ENCODE measurements at places on chromosomes 6 and 20.

- no peak for DNase-seq
Measured at GRCh38 chr6:15001326-15001910, 244.5 kb upstream of the JARID2 start.

DNA sequence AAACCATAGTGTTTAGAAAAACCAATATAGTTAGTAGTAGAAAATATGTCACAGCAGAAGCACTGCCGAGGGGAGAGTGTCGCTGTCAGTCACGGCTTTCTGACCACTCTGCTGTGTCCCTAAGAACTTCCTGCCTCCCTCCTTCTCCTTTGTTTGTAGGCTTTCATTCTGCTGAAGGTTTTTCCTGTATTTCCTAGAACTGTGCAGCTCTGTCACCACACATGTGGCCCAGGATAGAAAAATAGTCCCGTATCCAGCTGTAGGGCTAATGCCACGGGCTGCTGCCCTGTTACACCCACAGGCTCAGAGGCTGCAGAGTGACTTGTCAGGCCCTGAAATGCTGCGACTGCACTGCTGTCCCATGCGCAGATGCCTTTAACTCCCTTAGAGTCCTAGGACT is 52.6 kb upstream of the SYNJ2 start:
- DNase-seq = no peak

GRCh38 chr6:80020381-80021120 is 16.1 kb downstream of the TTK start:
- DNase-seq = no peak

GRCh38 chr6:121442576-121442975 is 7.1 kb downstream of the GJA1 start:
- no peak for DNase-seq

- DNase-seq = no peak
Measured at GRCh38 chr6:118565311-118565960, 17.3 kb downstream of the PLN start.

- DNase-seq = no peak
Measured at GRCh38 chr20:10922941-10923340, 249.1 kb upstream of the JAG1 start.

- DNase-seq = no peak
Measured at GRCh38 chr20:16158976-16159286, 414.3 kb downstream of the KIF16B start.

GRCh38 chr6:92459606-92460005 is 959.8 kb downstream of the EPHA7 start:
- no peak for DNase-seq

DNA sequence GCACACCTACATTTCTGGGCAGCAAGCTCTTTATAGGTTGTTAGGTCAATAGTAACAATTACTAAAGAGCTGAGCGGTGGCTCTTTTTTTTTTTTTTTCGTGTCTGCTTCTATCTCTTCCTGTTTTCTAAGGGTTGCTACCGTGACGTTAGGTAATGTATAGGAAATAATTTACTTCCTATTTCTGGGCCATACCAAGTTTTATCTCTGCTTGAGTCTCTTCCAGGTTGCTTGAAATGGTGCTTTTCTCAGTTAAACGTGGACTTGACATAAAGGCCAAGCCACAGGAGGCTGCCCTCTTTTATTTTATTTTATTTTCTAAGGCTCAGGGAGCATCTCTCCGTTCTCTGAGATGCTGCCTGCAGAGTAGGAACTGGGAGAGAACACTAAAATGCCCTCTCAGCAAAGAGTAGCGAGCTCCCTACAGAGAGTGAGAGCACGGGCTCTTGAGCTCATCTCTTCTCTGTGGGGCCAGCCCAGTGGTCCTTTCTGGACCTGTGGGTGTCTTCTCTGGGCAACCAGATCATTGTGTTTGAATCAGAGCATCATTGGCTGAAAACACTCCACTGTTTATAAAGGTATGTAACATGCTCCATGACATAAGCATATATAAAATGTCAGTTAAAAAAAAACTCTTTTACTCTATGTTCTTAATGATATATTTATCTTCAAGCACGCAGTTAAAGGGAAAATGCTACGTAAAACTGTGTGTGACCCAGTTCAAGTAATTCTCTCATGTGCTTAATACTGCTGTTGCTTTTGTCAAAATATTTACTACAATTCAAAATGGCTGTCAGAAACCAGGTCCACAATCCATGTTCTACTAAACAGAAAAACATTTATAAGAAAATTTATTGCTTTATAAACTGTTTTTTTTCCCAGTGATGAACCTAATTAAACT is at the start of gene ZNF831:
Gene ZNF831, plus strand, starts transcription at position 191 of the 900 bp plus-strand sequence. CDS start 27,199 bp downstream, outside the sequence.
- peak; percentile 26 for DNase-seq

DNA sequence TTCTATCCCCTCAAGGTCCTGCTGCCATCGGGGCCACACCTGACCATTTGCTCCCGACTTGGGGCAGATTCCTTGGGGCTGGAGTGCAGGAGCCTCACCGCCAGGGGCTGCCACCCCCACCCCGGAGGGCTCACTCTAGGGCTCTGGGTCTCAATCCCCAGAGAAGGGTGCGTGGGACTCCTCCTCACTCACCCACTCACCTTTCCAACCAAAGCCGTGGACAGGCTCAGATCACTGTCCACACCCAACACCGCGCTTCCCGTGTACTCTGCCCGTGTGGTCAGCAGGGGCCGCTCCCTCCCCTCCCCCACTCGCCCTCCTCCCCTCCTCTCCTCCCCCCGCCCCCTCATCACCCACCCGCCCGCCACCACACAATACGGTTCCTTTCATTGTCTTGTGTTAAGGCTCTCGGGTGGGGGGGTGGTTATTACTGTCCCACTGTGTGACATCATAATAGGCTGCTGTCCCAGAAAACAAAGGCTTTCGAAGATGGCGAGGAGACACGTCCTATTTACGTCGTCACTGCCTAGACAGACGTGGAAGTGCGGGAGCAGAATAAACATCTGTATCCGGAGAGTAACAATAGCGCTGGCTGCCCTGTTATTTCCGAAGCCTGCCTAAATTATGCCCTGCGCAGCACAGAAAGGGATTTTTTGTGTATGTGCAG is 85.8 kb downstream of the YTHDF1 start:
- no peak for DNase-seq

- DNase-seq = no peak
Measured at GRCh38 chr20:47011984-47012383, 117.3 kb downstream of the EYA2 start.

DNA sequence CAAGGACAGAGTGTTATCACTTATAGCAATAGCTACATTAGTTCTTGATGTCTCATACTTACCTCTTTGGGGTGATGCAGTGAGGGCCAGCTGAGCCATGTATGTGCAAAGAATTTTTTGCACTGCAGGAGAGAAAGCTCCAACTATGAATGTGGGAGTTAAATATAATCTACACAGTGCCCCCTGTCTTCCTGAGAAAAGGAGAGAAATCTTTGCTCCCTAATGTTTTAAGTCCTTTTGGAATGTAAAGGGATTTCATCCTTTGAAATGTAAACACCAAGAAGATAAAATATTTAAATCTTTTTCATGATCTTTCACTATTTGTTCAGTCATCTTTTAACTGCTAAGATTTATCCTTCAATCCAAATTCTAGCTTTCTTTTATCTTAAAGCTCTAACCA is 822.1 kb downstream of the TENT5A start:
- DNase-seq = no peak

DNA sequence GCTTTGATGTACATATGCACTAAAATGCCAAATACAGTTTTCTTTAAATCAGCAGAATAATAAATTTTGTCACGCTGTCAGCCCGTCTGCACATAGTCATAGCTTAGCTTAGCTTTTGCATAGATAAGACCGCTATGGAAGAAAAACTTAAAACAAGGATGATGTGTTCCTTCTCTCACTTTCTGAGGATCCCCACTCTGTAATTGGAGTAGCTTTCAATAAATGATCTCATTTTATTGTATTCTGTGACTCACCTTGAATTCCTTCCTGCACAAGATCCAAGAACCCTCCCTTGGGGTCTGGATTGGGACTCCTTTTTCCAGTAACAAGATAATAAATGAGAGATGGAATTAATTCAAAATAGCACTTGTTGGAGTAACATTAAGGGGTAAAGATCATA is 186.2 kb downstream of the CDH26 start:
- DNase-seq = no peak

- no peak for DNase-seq
Measured at GRCh38 chr6:40630051-40630450, 42.9 kb upstream of the LRFN2 start.

DNA sequence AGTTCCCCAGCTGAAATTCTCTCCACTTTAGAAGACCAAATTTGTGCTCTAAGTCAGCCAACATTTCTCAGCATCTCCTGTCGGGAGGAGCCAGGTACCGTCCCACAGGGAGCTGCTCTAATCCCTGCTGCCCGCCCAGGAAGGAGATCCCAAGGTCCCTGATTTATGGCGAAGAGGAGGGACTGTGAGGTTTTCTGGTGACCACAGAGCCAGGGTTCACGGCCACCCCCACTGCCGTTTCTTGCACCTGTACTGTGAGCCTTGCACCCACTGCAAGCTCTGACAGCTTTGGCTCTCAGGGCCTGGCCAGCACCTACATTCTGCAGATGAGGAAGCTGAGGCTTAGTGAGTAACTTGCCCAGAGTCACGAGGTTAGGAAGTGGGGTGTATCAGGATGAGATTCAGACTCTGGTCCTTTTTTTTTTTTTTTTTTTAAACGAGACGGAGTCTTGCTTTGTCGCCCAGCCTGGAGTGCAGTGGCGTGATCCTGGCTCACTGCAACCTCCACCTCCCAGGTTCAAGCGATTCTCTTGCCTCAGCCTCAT is 34.9 kb downstream of the FOXC1 start:
- no peak for DNase-seq

DNA sequence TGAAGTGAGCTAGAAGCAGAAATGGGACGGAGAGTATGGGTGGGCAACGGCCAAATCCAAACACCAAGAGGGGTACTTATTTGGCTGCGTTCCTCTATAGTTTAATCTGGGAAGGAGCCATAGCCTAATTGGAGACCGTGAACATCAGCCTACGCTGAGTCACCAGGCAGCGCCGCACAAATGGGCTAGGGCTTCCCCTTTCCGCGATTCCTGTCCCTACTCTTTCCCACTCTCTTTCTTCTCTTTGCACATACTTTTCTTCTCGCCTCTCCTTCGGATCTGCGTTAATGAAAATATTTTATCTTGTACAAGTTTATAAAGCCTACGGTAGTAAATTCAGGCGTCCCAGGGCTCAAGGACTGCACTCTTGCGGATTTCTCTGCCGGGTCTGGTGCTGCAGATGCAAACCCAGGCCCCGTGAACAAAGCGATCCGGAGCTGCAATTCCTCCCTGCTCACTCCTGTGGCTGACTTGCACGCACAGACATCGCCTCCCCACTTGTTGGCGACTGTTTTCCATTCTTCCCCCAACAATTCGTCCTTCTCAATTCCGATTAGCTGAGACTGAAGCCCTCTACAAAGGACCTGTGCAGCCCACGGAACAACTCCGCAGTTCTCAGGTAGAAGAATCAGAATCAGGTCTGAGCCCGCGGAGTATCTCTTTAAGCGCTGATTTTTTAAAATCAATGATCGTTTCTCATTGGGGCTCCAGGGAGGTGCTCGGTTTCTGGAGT is 4.2 kb upstream of the TBX18 start:
- no peak for DNase-seq
